ENCODE measurements at places on chromosomes 16 and 17.

DNA sequence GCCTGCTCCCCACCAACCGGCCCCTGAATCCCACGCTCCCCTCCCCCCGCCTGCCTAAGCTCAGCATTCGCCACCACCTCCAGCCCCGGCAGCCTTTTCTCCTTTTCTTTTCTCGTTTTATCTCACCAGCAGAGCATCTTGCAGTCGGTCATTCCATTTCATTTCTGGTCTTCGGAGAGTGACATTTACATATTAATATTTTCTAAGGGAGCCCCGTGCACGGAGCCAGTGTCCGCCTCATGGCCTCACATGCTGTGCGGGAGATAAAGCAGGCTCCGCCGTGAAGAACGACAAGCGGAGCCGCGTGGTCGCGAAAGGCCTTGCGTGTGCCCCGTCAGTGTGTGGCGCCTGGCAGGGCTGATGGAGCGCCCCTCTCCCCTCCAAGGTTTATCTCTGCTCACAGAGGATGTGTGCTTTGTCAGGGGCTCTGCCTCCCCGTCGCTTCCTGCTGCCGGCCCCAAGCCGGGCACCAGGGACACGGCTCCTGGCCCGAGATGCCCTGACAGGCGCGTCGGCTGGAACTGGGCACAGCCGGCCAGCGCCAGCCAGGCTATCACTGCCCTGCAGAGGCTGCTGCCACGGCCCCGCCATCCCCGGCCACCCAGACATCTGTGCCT, 95.5 kb upstream of the GSE1 start:
- DNase-seq = no peak

- no peak for DNase-seq
Measured at GRCh38 chr16:51343411-51343810, 192.3 kb upstream of the SALL1 start.

DNA sequence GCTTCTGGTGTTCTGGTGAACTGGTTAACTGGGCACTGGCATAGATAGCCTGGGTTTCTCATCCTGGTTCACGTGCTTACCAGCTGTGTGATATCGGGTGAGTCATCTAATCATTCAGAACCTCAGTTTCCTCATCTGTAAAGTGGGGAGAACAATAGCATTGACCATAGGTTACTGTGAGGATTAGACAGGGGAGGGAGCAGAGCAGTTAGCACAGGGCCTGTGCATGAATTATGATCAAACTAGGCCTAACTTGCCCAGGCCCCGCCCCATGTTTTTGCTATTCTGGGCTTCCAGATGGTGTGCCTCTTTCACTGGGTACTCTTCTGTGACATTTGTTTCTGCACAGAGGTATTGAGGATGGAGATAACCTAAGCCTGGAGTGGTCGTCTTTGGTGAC, 4.6 kb upstream of the KLHL36 start:
- DNase-seq = no peak

DNA sequence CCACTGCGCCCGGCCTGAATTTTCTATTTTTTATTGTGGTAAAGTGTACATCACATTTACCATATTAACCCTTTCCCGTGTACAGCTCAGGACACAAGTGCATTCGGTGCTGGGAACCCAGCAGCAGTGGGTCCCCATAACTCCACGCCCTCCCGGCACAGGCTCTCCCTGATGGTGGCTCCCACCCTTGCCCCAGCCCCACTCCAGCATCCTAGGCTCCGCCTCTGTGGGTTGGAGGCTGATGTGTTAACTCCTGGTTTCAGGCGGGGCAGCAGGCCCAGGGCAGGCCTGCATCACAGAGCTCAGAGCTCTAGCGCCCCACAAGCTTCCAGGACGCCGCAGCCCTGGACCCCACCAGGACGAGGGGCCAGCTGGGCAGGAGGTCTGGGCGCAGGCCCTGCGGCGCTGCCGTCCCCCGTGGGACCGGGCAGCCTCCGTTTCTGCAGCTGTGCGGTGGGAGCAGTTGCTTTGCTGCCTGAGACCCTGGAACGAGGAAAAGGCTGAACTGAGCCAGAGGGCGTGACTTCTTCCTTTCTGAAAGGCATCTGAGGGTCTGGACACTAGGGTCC, 19.6 kb downstream of the ZFPM1 start:
- no peak for DNase-seq

DNA sequence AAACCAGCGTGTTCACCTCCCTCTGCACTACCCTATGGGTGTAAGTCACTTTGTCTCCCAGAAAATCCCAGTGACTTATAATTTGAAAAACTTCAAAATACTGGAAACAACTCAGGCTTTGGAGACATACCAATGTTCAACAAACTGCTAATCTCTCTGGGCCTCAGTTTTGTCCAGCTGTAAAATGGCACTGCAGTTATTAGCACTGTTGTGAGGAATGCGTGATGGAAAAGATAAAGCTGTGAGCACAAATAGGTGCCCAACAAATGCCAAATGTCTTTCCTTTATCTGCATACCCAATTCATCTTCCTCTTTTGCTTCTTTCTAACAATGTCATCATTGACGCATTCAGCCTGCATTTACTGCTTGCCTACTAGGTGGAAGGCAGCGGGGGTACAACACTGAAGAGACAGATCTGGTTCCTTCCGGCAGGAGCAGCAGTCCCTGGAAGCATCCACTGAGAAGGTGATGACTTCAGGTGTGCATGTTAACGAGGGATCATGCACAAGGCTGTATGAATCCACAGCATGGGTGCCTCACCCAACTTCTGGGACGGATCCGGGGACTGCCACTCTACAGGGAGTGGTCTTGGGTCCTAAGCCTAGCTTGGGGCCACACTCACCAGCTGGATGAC, 63.4 kb downstream of the CYTH1 start:
- no peak for DNase-seq

DNA sequence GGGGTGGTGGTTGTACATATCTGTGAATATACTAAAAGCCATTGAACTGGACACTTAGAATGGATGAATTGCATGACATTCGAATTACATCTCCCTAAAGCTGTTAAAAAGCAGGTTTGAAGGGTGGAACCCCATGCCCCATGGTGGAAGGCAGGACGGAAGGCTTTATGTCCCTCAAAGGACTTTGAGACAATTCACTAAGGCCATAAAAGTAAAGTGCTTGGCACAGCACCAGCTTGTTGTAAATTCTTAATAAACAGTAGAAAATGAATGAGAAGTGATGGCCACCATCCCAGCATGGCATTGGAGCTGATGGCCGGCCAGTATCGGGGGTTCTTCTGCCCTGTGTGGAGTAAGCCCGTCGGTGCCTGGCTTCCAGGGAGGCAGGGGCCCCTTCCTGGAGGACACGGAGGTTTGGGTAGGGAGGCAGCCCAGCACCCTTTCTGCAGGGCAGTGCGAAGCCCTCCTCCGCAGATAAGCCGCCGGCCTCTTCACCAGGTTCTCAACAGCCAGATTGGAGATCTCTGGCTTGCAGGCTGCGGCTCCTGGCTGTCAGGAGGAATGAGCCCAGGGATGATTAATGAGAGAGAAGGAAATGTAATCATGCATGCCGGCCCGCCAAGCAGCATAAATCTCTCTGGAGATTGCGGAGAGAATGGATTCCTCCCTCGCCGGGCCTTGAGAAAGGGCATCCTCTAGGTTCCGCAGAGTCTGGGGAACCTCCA, 346.9 kb downstream of the FOXL1 start:
- no peak for DNase-seq

DNA sequence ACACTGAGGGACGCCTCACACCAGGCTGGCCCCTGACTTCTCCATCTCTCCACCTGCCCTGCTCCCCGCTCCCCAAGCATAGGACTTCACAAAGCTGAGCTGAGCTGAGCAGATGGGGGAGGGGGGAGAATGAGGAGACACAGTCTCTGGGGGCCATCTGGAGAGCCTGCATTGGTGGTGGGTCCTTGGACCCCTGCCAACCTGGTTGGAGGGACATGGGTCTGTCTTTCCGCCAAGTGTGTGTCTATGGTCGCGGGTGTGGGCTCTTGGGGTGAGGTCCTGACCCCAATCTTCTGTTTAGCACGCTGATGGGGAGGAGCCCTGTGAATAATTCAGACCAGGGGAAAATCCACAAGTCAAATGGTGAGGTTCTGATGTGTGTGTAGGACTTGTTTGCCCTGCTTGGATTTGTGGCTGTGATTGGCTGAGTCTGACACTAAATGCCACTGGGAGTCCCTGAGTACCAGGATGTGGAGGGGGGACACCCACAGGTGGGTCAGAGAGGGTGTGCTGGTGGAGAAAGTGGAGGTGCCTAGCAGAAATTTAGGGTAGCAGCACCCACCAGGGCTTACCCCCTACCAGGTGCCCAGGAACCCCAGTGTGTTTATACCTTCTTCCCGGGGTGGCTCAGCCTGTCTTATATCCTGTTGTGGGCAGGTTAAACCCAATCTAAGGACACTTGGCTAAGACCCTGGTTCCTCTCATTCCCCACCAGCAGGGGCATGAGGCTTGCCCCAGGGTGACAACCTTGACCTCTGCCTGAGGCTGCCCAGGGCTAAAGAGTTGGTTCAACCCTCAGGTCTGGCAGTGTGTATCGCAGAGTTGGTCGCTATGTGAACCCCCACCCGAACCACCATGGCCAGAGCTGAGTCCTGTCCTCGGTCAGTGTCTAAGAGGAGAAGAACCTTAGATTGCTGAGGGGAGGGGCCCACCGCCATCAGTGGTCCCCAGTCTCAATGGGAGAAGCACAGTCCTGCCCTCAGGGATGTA, 2.1 kb downstream of the FMNL1 start:
- DNase-seq = no peak

DNA sequence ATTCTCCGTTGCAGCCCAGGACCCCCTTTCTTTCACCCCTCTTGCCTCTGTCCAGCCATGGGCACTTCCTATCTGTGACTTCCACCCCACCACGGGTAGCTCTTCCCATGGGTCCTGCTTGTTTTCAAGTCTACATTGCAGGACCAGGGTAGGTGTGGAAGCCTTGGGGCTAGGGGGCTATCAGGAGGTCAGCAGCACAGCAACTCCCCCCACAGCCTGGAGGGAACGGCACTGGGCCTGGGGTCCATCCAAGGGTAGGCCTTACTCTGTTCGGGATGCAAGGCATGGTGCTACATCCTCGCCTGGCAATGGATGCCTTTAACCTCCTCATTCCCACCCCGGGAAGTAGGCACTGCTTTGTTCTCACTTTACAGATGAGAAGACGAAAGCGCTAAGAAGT, 109.3 kb downstream of the IRX5 start:
- no peak for DNase-seq

GRCh38 chr17:17590883-17591354, 589 bp downstream of the PEMT start:
- DNase-seq = no peak

GRCh38 chr16:75343286-75343685, 90.0 kb downstream of the CFDP1 start:
- DNase-seq = no peak
